ENCODE measurements at places on chromosomes 6 and 20.

- DNase-seq, result no peak
Observed at GRCh38 chr20:41572010-41572572, 46.1 kb downstream of the CHD6 start.

DNA sequence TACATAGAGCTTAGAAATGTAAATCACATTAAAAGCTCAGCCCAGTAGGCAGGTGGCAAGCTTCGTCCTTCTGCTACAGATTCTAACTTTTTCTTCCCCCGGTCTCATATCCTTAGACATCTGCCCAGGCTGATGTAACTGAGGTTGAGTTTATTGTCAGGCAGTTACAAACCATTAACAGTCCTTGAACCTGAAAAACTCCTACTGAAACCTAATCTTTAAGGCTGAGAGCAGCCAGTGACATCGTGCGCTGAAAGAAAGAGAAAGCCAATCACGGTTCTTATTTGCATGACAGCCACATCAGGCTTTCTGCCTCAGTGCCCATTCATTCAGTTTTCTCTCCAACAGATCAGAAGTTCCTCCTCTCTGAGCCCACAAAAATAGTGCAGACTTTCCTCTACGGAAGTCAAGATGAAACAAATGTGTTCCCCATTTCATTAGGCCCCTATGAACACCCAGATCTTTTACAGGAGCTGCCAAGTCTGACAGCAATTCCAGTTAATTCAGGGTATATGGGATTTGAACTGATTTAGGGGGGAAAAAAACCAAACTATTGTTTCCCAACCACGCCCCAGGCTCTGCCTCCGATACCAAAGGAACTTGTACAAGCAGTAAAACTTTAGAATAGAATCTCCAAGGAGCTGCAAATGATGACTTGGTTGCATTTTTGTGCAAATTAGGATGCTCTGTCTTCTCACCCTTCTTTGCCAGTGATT is at the start of gene NHSL1:
Gene NHSL1, minus strand, starts transcription at position 192 of the 716 bp plus-strand sequence. CDS start 204 bp downstream, outside the sequence.
- DNase-seq, result no peak

DNA sequence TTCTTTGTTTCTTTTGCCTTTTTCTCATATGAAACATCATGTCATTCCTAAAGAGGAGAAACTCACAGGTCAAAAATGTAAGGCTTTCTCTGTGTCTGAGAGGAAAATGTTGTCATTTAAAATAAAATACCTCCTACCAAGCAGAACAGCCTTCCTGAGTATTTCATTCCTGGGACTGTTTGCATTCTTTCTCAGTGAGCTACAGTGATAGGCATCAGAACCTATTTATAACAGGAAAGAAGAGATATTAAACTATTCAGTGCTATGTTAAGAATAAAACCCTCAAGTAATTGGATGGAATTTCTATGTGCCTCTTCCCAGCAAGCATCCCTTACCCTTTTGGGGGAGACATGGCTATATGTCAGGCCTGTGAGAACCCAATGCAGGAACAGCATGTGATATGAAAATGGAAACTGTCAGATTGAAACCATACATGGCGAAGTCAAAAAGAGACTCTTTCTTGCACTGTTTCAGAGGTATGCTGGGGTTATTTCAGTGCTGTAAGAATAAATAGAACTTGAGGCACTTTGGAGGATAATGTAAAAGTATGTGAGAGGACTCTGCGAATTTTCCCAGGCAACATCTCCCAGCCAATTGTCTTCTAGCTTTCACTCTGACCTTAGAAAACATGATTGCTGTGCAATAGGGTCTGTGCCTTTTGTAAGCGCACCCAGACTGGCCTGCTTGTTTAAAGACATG is 133.8 kb upstream of the CCN2 start:
- DNase-seq, result no peak

- no peak for DNase-seq
Observed at GRCh38 chr6:38489951-38490350, 149.8 kb downstream of the BTBD9 start.

DNA sequence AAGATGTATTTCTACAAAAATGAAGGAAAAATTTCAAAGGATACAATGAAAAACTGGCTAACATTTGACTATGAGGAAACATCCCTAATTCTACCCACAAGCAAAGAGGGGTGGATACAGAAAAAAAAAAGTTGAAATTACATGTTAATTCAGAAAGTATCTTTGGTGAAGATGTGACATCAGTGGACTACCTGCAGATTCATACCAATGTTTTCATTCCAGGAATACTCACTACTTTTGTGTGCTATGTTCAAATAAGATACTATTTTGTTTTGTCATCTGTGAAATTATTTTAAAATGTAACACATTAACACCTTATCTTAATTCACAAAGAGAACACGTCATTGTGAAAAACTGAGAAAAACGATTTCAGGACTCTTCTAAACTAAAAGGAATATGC is 159.3 kb upstream of the SHLD1 start:
- no peak for DNase-seq

DNA sequence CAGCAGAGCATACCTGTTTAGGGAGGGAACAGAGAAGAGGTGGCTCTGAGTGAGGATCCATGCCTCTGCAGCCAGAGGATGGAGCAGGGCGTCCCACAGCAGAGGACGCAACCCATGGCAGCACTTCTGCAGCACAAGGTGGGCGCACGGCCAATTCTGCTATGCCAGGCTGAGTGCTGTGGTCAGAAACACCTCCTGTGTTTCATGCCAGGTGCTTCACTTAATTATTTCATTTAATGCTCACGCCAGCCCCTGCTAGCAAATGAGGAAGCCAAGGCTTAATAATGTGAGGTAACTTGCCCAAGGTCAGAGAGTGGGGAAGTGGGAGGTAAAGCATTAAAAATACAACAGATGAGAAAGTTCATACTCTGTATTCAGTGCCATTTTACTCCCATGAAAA is 68.5 kb upstream of the PTGIS start:
- DNase-seq, result no peak

DNA sequence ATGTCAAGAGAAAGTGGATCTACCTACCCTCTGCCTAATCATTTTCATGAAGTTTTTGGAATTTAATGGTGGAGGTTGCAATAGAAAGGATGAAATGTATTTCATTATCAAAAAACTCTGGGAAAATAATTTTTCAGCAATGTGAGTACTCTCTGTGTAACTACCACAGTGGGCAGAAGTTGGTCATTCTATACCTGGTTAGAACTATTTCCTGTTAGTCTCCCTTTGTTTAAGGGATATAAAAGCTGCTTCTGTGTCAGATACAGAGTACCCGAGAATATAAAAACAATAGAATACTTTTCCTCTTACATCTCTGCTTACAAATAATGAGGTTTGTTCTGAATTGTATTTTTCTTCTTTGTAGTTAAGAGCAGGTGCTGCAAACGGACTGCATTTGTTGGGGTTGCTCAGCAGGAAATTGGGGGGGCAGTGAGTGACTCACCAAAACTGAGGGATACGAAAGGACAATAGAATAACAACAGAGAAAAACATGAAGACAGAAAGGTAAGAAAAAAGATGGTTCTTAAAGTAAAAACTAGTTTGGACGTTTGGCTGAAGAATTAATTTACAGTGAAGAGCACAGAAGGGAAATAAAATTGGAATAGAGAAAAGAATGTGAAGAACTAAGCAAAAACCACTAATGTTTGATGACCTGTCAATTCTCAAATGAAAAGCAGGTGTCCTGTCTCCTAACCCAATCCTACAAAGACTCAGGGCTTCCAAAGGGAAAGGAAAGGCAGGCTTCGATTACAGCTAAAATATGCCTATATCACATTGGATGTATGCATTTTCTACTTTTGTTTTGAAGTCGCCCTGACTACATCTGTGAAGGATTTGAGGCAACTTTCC is 703.1 kb downstream of the RFPL4B start:
- DNase-seq, result no peak

GRCh38 chr6:13796781-13797180 is 17.6 kb downstream of the MCUR1 start:
- DNase-seq, result no peak

DNA sequence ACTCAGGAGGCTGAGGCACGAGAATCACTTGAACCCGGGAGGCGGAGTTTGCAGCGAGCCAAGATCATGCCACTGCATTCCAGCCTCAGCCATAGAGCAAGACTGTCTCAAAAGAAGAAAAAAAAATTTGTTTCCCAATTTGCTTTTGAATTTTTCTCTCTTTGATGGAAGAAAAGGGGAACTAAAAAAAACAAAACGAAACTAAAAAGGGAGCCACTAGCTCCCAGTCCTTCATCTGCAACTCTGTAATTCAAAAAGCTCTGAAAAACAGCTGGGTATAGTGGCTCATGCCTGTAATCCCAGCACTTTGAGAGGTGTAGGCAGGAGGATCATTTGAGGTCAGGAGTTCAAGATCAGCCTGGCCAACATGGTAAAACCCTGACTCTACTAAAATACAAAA is 9.5 kb downstream of the OVOL2 start:
- DNase-seq, result no peak

- DNase-seq, result no peak
Observed at GRCh38 chr6:169707772-169708171, 5.8 kb downstream of the C6orf120 start.

DNA sequence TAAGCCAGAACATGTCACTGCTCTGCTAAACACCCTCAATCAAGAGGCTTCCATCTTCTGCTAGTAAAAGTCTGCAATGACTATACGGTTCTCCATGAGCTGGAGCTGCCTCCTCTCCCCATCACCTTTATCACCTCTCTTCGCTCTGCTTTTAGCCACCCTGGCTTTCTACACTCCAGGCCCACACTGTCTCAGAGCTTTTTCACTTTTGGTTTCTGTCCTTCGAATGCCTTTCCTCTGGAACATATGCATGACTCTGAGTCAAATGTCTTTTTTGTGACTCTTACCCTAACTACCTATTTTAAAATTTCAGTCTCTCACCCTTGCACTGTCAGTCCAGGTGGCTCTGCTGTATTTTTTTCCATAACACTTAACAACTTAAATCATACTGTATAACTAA is 525.4 kb upstream of the RNF217 start:
- DNase-seq, result no peak

DNA sequence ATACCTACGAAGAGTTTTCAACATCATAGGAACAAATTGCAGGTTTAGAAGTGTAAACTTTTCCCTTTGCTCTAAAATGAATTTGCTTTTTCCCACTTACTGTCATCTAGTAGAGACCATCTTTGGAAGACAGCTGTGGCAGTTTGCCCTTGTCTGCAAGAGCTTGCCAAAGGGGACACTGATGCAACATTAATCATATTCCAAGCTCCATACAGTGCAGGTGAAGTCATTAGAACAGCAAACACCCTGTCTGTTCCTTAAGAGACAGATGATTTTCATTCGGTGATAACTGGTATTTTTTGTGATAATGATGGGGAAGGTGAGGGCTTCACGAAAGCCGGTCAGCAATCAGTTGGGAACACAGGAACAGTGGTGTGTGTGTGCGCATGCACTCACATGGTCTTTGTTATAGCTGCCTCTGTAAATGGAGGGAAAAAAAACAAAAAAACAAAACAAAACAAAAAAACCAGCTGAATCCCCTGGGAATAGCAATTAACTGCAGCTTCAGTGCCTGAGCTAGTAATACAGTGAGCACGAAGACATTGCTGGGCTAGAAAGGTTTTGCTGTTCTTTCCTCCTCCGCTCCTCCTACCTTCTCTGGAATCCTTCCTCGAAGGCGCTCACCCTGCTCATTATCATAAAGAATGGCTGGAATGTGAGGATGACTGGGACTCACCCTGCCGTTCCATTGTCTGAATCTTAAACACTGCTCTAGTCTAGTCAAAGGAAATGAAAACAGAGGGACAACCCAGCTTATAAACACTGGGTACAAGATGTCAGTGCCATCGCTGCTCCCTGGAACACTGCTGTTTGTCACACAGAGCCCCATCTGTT is 35.2 kb upstream of the KIF13A start:
- DNase-seq, result no peak

DNA sequence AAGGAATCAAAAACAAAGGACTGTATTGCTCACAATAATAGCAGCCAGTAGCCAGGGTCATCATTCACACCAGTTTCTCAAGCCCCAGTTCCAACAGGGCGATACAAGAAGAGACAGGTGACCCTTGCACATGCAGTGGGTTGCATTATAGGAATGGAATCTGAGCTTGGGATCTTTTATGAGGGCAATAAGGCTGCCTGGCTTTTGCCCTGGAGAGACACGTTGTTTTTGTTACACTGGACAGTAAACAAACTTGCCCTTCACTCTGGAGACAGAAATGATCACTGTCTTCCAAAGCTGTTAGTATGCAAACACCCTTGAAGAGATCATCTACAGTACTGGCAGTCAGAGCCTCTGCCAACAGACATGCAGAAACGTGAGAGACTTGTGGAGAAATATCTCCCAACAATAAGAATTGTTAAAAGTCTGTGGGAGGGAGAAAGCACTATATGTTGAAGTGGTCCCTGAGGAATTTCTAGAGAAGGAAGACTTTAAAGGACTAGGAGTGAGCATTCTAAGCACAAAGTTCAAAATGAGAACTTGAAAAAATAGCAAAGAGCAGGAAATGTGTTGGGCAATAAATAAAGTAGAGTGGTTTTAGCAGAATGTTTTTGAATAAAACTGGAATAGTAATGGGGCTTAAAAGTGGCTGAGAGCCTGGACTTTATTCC is 6.2 kb upstream of the COL12A1 start:
- DNase-seq, result no peak

GRCh38 chr6:144897441-144897921 is 612.3 kb downstream of the UTRN start:
- DNase-seq, result no peak

DNA sequence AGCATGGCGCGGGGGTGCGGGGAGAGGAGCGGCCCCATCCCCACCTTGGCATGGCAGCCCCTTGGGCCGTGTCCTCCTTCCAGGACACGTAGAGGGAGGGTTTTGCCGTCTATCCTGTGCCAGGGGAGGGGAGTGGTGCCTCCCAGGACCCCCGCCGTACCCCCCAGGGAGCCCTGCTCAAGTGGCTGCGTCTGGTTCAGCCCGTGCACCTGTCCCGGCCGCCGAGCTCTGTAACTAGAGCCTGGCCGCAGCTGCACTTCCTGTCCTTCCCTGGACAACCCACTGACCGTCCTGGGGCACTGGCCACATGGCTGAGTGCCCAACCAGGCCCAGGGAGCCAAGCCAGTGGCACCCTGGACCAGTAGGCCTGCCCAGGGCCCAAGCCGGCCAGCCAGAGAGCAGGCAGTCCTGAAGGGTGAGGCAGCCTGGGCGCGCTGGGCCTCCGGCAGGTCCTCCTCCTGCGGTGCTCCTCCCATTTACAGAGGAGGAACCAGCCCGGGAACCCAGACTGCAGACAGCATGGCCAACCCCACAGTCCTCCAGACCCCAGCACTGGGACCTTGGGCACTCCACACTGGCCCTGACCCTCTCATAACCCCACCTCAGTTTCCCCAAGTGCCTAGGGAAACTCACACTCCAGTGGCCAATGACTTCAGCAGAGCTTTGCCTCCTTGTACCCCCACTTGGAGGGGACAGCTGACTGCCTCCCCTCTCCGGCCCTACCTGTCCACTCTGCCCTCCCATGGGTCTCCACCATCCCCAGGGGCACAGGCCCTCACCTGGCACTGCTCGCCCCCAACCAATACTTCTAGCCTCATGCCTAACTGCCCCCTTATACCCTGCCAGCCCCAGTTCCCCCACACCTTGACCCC is 8.7 kb downstream of the LAMA5 start:
- no peak for DNase-seq
